ENCODE measurements at places on chromosomes 11 and 22.

- DNase-seq = no peak
Observed at GRCh38 chr22:37521236-37521739, 2.1 kb upstream of the CARD10 start.

GRCh38 chr22:36965696-36966095 lies 52.3 kb downstream of the CSF2RB start:
- DNase-seq = no peak

DNA sequence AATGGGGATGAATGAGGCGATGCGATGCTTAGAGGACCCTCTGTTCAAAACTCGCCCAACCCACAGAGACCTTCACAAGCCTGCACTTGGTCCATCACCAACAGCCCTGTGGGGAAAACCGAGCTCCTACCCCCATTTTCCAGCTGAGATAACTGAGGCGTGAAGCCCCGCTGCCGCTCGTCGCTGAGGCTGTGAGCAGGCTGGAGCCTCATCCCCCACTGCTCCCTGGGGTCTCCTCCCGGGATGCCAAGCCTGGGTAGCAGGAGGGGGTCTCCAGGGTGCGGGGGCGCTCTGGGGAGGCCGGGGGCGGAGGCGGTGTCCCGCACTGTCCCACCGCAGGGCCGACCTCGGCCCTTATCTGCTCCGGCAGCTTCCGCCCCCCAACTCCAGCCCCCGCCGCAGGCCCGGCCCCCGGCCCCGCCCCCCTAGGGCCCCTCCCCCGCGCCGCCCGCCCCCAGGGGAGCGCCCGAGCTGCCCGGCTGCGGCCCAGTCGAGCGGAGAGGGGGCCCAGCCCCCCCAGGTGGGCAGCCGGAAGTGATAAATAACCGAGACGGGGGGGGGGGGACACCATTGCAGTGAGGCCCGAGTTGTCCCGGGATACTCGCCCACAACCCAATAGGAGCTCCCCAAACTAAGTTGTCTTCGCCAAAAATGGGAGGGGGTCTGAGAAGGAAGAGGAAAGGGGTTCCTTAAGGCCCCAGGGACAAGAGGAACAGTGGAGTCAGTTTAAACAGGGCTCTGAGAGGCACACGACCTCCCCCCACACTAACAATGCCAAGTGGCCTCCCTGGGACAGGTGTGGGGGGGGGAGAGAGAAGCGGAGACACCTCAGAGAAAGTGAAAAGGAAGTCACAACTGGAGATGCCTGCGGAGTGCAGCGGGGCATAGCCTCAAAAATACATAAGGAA lies 8.3 kb upstream of the SLC39A13 start:
- DNase-seq = peak; percentile 52

DNA sequence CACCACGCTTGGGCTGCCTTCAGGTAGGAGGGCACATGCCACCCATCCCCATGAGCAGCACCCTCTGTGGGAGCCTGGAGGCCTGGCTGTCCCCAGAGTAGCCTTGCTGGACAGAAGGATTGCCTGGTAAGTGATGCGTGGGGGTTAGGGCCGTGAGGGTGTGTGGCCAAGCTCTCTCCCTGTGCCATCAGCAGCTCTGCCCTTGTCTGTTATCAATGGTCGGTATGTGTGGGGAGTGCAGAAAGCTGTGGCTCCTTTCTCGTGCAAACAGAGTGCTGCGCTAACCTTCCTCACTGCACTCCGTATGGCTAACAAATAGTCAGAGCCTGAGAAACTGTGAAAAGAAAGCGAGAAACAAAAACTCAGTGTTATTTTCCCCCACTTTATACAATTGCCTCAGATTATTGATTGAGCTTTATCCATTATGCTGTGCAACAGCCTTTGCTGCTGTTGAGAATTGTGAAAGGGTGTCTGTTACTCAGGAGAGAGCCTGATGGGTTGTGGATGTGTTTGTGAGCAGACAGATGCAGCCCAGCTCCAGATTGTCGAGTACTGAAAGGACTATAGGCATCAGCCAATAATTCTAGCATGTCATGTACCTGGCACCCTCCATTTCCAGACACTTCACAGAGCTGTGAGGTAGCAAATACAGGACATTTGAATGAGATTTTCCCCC lies 432.2 kb downstream of the NTM start:
- no peak for DNase-seq

DNA sequence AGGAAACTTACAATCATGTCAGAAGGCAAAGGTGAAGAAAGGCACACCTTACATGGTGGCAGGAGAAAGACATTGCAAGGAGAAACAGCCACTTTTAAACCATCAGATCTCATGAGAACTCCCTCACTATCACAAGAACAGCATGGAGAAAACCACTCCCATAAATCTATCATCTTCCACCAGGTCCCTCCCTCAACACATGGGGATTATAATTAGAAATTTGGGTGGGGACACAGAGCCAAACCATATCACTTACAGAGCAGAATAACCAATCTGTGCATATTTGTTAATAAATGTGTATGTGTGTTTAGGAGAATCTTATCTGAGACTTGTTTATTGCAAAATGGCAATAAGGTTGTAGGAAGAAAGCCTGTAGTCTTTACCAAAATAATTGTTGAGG lies 205.2 kb upstream of the ANO3 start:
- DNase-seq = no peak

GRCh38 chr22:45318558-45319323 lies 9.0 kb downstream of the FAM118A start:
- no peak for DNase-seq

DNA sequence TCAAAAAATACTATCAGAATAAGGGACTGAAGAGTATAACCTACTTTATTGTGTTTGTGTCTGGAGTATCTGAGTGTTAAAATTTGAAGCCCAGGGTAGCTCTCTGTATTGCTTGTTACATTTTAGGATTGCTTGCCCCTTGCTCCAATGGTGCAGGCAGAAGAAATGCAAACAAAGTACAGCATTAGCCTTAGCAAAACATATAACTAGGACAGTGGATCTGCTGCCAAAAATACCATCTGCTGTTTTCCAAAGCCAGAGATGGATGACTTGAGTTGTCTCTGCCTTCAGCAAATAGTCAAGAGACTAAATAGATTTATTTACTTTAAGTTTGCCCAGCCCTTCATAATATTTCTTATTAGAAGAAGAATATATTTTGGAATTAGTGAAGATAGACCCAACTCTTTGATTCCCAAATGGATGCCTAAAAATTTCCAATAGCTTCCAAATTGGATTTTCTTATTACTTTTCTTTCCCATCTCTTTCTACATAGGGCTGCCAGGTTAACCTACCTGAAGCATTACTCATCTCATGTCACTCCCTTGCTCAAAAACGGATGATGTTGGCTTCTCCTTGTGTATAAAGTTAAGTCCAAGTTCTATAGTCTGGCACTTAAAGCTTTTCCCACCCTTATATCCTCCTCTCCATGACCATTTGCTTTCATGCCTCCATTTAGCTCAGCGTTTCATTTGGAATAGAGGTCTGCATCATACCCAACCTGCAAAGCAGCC lies 66.3 kb downstream of the LDLRAD3 start:
- DNase-seq = no peak

DNA sequence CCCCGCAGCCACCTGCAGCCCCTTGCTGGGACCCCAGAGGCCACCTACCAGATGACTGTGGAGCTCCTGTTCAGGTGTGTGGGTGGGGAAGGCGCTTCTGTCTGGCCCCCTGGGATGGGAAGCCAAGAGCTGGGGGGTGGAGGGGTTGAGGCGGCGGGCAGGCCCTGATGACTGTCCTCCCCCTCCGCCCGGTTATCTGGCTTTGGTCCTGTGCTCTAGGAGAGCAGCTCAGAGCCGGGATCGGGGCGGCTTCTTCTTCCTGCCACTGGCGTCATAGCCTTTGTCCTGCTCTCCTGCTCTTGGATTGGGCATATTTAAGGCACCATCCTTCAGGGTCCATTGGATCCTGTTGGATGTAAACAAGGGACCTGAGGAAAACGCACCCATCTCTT lies 38.4 kb downstream of the TPCN2 start:
- DNase-seq = no peak

GRCh38 chr22:39534591-39535356 lies 2.2 kb upstream of the RPS19BP1 start:
- DNase-seq = peak; percentile 94

GRCh38 chr22:46053563-46054090 lies 76.7 kb upstream of the WNT7B start:
- DNase-seq = peak; percentile 35

Measured in HAP-1 (cell line).